Stomach (tissue), 19 donors: ENCODE measurements at places on chromosomes 12 and 14. TPM values are rescaled to one million over a fixed set of nuclear protein-coding genes. Genes with fewer than 3 reads are reported as not detected.

GRCh38 chr14:64937171-64937820 lies 5.2 kb downstream of the GPX2 start:
- peaks cover 53% of the 10 kb centered on the region for H3K36me3 ChIP-seq
- H3K27ac ChIP-seq, result peak overlapping the region; percentile 55
- H3K4me3 ChIP-seq, result no peak overlapping the region
- DNase-seq, result no peak
- peaks cover 59% of the 10 kb centered on the region for H3K4me1 ChIP-seq

DNA sequence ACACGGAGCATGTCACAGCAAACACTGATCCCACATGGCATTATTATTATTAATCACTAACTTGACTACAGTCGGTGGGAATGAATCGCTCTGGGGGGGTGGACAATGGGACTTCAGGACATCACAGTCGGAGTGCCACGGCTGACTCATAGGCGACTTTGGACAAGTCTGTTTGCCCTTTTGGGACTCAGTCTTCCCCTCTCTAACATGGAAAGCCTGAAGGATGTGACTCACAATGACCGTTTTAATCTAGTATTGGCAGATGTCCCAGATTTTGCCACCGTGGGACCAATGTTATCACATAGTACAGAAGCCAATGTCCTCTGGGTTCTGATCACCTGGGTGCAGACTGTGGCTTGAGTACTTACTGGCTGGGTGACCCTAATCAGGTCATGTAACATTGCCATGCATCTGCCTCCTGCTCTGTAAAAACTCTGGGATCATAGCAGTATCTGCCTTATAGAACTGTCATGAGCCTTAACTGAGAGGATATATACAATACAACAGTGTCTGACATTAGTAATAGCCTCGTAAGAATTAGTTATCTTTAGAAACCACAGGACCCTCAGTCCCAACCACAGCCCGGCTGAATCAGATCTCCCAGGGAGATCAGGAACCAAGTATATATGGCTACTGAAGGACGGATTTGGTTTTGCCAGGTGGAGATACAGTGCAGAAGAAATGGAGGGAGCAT lies 362.6 kb downstream of the BCL11B start:
- H3K4me3 ChIP-seq, result no peak overlapping the region
- no peaks in the 10 kb centered on the region for H3K27me3 ChIP-seq
- H3K36me3 ChIP-seq, result no peaks in the 10 kb centered on the region

DNA sequence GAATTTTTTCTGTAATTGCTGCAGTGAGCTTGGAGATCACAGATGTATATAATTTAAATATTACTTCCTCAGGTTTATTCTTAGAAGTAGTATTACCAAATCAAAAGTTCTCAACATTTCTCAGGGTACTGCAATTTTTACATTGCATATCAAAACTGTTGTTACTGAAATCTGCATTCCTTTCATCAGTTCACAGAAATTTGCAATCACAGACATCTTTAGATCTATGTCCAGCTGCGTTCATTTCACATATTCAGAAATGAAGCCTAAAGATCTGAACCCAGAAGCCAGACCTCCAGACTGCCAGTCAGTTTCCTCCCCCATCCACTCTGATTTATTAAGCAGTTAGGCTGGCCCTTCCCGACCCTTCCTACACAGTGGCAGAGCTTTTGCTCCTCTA lies 18.2 kb upstream of the IFT81 start:
- peaks cover 21% of the 10 kb centered on the region for H3K4me1 ChIP-seq
- no peak overlapping the region for H3K4me3 ChIP-seq
- H3K27ac ChIP-seq, result peak overlapping the region; percentile 92

DNA sequence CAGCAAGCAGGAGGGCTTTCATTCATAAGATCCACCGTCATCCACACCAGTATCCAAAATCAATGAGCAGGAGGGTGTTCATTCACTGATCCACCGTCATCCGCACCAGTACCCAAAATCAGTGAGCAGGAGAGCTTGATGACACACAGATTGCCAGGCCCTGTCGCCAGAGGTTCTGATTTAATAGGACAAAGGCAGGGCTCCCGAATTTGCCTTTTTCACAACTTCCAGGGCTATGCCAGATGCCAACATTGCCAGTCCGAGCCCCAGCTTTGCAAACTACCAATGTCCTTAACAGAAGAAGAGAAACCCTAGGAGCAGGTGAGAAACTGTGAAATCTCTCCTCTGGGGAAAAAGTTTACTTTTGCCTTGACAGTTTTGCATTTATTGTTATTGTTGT lies 115.0 kb downstream of the SLC15A4 start:
- DNase-seq, result no peak
- no peaks in the 10 kb centered on the region for H3K27me3 ChIP-seq
- no peak overlapping the region for H3K27ac ChIP-seq
- no peaks in the 10 kb centered on the region for H3K36me3 ChIP-seq
- H3K4me3 ChIP-seq, result no peak overlapping the region

- H3K27me3 ChIP-seq, result peaks cover 5% of the 10 kb centered on the region
- no peaks in the 10 kb centered on the region for H3K36me3 ChIP-seq
- H3K4me3 ChIP-seq, result peak overlapping the region; percentile 37
- H3K27ac ChIP-seq, result no peak overlapping the region
- peaks cover 6% of the 10 kb centered on the region for H3K4me1 ChIP-seq
Measured at GRCh38 chr12:32390572-32391219, 8.7 kb upstream of the FGD4 start.

DNA sequence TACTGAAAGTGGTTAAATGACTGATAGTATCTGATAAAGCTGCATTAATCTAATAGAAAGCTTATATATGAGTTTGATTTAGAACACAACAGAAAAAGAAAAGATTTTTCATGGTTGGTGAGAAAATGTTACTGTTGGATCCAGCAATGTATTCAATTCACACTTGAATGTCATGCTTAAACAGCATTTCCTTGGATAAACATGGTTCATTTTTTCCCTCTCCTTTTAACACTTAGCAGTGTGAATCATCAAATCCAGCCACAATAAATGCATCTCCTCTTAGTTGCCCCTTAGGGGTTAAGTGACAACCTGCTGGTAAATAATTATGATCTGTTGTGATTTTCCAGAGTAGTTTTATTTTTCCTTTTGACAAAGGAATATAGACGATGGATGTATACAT lies 74.9 kb upstream of the GRIP1 start:
- no peaks in the 10 kb centered on the region for H3K36me3 ChIP-seq
- no peaks in the 10 kb centered on the region for H3K4me1 ChIP-seq
- no peaks in the 10 kb centered on the region for H3K27me3 ChIP-seq
- DNase-seq, result no peak

DNA sequence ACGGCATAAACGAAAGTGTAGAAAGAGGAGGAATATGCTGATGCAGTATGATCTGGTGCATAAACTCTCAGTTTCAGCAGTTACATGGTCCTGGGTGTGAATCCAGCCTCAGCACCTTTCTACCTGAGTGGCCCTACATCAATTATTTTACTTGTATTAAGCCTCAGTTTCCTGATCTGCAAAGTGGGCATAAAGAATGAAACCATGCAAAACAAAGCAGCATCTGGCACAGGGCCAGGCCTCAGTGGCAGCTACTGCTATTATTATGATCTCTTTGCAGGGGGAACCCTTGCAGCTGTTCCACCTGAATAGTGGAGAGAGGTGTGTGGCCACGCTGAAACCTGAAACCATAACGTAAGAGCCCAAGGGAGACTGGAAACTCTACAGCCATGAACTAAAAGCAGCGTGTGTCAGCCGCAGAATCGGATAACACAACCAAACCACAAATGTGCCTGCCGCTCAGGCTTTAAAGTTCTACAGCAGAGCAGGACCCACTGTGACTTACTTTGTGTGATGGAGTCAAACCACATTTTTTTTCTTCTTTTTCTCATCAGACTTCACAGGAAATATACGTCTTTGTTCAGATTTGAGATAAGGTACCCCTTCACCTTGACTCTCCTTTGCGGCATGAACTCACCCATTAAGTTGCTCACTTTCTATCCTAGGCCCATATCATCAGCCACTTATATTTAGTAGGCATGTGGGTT lies 29.2 kb upstream of the FOS start:
- peaks cover 7% of the 10 kb centered on the region for H3K4me1 ChIP-seq
- H3K27me3 ChIP-seq, result no peaks in the 10 kb centered on the region
- no peaks in the 10 kb centered on the region for H3K36me3 ChIP-seq

- no peaks in the 10 kb centered on the region for H3K27me3 ChIP-seq
- no peak overlapping the region for H3K27ac ChIP-seq
- H3K36me3 ChIP-seq, result peaks cover 21% of the 10 kb centered on the region
- no peak overlapping the region for H3K4me3 ChIP-seq
Measured at GRCh38 chr12:111759991-111760390, 6.7 kb upstream of the ALDH2 start.

DNA sequence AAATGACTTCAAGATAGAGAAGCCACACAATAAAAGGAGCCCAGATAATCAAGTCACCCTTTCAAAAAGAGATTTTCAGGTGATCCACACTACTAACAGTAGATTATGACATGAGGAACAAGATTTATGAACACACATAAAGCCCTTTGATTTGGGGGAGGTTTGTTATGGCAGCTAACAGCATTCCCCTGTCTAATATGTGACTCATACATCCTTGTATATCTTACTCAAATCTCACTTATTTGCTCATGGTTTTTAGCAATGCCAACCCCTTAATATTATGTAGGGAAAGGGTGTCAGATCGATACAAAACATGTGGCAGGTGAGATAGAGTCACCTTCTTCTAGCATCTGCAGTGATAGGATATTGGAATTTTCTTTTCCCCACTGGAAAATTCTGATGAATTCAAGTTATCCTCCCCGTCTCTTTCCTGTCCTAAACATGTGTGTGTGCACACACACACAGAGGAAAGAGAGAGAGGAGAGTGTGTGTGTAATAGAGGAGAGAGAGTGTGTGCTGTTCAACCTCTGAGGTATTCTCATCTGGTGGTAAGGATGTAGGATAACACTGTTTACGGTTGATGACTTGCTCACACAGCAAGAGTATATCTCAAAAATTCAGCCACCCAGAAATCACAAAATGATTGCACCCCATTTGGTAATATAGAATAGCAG lies 319.9 kb downstream of the KCNC2 start:
- H3K27ac ChIP-seq, result no peak overlapping the region
- no peak for DNase-seq
- no peaks in the 10 kb centered on the region for H3K27me3 ChIP-seq

Gene NRIP2
- total RNA-seq, result not detected

Gene TMEM63C
- 0.73 TPM for total RNA-seq

Gene ACOT6
- total RNA-seq, result not detected
